Iris pigment epithelial cell (primary cell): ENCODE measurements at places on chromosomes 3 and 15.

DNA sequence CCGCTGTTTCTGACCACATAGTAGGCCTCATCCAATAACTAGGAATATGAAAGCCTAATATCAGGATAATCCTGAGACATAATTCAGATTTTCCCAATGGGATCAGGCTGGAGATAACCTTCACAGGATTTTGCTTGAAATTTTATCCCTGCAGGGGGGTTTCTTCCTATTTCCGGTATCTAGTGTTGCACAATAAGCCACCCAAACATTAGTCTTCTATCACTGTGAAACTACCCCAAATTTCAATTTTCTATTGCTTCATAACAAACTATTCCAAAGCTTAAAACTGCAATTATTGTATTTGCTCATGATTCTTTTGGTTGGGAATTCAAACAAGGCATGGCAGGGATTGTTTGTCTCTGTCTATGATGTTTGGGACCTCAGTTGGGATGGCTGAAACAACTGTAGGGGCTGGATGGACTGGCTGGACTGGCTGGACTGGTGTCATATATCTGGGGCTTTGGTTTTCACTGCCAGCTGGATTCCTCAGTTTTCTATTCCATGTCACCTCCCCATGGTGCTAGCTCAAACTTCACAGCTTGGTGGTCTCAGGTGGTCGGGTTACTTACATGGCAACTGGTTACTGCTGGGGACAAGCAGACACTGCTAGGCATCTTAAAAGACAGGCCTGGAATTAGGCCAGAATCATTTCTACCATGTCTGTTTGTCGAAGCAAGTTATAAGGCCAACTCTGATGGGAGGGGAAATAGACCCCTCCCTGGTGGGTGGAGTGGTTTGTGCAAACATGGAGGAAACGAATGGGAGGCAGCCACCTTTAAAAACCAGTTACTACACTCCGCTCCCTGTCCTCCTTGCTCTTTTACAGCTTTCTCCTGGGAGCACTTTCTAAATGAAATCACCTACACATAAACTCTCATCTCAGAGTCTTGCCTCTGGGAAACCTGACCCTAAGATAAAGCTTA lies 88.2 kb upstream of the STT3B start:
- DNase-seq = no peak

DNA sequence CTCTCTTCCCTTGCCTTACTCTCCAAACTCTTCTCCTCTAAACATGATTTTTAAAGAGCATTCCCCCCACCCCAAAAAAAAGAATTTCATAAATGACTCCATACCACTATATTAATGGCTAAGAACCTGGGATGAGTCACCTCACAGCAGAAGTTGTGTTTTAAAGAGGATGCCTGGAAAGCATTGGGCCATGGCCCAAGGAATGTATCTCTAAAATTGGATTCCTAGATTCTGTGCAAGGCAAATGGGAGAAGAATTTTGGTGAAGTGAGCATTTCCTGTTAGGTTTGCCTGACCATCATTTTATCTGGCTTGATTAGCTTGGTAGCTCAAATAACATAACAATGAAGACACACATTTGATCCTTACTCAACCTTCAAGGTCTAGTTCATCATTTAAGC lies 251.4 kb downstream of the NR1D2 start:
- DNase-seq = peak; percentile 61

DNA sequence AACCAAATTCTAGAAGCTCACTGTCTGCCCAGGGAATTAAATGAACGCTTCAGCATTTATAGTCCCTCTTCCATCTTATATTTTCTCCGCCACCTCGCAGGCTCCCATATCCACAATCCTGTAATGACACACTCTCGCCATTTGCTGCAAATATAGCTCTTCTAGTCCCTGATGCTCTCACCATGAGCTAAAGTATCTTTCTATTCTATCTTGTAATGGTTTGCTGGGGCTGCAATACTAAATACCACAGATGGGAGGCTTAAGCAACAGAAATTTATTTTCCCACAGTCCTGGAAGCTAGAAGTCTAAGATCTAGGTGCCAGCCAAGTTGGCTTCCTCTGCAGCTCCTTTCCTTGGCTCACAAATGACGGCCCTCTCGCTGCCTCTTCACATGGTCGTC lies 106.9 kb upstream of the NPHP3 start:
- DNase-seq = no peak

DNA sequence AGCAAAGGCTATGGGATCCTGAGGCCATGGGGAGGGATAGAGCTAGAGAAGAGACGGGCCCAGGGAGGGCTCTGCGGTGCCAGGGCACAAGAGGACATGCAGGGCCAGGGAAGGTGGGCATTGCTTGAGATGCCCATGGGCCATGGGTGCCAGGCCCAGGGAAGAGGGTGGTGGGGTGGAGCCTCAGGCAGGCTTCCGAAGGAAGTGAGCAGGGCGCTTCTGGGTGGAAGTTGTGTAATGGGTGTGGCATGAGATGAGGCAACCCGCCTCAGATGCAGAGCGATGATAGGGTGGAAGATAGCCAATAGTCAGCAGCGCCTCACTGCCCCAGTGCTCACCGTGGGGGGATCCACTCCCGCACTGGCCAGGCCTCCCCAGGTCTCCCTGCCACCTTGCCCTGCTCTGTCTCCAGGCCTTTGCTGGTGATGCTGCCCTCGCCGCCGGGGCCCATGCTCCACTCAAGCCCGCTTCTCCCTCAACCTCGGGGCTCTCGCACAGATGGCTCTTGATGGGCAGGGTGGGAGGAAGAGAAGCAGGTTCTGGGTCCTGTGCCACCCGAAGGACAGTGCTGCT lies 51.4 kb downstream of the DNAJB8 start:
- no peak for DNase-seq

DNA sequence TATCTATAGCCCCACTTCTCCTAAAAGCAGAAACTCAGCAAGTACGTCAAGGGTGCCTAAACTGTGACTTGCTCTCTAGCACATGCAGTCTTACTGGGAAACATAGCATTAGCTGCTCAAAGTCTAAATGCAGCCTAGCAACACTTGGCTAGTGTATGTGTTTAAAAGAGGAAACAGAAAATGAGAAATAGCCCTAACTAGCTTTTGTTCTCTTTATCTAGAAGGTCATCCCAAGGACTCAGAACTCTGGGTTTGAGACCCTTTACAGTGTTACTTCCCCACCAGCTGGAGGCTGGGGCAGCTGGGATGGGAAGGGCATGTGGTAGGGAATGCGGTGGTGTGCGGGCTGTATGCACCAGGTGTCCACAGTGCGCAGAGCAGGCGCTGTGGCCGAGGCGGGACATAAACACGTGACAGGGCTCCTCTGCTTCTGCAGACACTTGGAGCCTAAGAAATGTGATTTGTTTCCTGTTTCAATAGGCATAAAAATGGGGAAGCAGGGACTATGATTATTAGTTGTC lies 13.3 kb downstream of the ETV5 start:
- no peak for DNase-seq

GRCh38 chr15:81887912-81888311 lies 157.9 kb downstream of the MEX3B start:
- peak; percentile 65 for DNase-seq

- no peak for DNase-seq
These were observed 908.8 kb downstream of the SQOR start for GRCh38 chr15:46543626-46544025.

DNA sequence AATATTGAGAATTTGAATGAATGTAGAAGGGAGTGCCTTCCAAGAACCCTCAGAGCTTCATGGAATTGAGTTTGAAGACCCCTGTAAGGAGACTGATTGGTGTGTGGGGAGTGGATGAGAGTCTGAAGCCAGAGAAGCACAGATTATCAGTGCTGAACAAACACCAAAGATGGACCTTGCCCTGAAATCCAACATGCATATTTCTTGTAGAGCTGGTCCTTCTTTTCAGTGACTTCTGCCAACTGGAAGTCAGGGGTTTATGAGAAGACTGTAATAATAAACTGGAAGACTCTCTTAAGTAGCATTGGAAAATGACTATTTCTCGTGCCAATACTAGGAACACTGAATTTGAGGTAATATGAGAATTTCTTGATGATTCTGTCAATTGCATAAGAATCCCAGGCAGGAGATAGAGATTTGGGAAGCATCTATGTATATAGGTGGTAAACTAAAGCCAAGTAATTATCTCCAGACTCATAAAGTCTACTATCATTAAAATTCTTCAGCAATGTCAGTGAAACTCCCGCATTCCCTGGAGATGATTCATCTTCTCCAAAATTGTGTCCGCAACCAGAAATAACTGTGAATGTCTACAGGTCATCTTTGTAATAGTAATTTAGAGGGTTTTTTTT lies 213.8 kb downstream of the IL5RA start:
- no peak for DNase-seq

DNA sequence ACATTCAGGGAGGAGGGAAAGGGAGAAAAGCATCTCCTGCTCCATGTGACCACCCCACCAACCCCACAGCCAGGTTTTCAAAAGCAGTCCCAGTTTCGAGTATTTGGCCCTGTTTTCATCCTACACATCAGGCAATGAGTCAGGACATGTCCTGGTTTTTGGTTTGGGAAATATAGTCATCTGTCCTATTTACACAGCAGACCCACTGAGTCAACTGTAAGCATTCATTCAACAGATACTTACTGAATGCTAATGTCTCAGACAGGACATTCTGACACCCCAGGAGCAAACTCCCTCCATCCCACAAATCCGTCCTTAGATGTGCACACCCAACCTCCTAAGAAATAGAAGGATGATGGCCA lies 32.9 kb downstream of the IGDCC3 start:
- no peak for DNase-seq

GRCh38 chr3:45896956-45897355 lies 10.6 kb downstream of the CCR9 start:
- peak; percentile 81 for DNase-seq

DNA sequence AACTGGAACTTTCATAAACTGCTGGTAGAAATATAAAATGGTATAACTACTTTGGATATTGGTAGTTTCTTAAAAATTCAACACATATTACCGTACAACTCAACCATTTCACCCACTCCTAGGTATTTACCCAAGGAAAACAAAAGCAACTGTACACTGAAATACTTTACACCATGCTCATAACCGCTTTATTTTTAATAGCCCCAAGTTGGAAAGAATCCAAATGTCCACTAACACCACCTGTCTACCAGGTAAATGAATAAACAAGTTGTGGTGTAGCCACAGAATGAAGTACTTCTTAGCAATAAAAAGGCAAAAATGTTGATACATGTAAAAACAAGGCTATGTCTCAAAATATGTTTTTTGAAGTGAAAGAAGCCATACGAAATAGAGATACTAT lies 215.9 kb upstream of the PEX5L start:
- no peak for DNase-seq

GRCh38 chr3:46934072-46934471 lies 42.5 kb downstream of the CCDC12 start:
- no peak for DNase-seq

DNA sequence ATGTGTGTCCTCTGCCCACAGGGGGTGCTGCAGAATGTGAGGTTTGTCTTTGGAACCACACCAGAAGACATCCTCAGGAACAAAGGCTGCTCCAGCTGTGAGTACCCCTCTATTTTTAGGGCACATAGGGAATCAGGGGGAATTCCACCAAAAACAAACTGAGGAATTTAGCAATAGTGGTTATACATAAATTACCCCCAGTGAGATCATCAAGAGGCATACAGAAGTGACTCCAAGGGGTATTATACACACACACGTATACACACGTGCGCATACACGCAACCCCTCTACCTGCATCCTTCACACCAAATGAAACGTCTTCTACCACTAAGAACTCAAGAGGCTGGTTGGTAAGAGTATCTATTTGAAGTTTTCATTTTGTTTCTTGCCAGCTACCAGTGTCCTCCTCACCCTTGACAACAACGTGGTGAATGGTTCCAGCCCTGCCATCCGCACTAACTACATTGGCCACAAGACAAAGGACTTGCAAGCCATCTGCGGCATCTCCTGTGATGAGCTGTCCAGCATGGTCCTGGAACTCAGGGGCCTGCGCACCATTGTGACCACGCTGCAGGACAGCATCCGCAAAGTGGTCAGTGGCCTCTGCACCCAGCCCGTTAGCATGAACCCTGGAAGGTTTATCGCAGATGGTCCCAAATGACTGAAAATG lies 2.9 kb downstream of the THBS1 start:
- no peak for DNase-seq

DNA sequence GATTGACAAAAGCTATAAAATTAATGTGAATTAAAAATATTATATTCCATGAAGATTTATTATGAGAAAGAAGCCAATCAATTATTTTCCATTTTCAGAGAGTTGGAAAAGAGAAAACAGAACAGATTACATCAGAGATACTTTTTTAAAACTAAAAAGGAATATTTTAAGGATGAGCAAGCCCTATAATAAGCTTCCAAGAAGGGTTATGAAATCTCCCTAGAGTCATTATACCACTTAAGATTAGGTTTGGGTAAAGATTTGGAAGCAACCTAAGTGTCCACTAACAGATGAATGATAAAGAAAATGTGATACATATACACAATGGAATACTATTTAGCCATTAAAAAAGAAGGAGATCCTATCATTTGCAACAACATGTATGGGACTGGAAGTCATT lies 51.6 kb upstream of the FSIP1 start:
- peak; percentile 76 for DNase-seq

DNA sequence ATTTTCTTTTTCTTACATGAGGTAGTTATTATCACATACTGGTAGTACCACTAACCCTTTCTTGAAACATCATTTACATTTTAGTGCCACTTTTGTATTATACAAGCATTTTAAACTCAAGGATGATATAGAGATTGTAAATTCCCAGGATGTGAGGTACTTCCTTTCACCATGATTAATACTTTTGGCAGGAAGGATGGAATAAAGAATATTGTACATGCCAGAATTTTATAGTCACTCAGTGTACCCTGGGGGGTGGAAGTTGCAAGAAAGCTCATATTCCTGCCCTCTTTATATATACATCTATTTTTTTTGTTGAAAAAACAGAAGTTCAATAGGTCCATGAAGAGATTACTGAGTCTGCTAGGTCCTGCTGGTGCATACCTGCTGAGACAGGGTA lies 141.0 kb upstream of the PLSCR5 start:
- peak; percentile 79 for DNase-seq

DNA sequence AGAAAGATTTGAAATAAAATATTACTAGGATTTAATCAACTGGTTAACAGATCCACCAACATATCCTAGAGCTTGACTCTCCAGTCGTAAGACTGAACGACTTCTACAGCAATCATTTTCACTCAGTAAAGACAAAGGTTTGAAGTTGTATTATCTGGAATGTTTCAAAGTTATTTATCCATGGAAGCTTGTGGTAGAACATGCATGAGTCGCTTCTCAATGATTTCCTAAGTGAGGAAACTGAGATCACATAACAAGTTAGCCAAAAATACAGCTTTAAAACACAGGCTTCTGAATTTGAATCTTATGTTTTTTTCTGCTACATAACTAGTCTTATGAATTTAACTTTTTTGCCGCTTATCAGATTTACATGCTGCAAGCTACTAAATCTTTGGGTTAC lies 241.8 kb downstream of the FOXP1 start:
- DNase-seq = peak; percentile 82

DNA sequence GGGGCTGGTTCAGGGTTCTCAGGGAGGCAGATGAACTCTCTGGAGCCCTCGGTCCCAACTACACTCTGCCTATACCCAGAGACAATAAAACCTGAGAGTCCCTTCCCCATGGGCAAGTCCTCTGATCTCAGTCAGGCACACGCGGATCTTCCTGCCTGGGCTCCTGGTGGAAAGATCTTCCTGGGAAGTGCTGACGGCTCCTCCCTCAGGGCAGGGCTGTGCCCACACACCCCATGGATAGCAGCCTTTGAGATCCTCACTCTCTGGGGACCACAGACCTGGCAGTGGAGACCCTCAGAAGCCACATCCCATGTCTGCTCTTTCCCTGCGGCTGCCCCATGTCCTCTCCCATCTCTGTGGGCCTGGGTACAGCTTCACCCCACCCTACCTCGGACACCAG lies 10.4 kb downstream of the SH2D7 start:
- no peak for DNase-seq

GRCh38 chr3:109718850-109719249 lies 381.5 kb upstream of the DPPA4 start:
- DNase-seq = no peak

GRCh38 chr3:99761415-99762165 lies 56.1 kb upstream of the CMSS1 start:
- DNase-seq = no peak
